Activated gamma-delta T cell treated with anti-CD3 and anti-CD28 coated beads, Interleukin-2, amount 50 U/mL, for 16 hours (primary cell): ENCODE measurements at places on chromosomes 5 and 9.

DNA sequence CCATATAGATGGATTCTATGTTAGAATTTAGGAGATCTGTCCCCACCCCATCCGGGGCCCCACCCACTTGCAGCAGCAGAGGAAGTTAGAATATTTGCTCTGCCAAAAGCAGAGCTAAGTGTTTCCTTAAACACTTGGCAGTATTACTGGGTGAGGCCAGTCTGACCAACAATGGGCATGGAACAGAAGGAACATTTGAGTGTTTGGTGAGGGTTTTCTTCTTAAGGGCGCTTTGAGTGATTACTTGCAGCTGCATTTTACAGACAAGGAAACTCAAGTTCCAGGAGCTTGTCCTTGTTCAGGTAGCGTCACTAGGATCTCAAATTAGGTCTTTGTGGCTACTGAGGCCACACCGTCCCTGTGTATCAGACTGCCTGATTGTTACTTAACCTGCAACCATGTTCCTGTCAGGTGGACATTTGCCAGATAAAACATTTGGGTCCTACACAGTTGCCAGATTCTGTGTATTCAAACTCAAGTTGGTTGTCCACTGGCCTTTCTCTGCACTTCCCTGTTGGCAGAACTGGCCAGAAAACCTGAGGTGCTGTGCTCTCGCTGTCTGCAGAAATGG, 59.3 kb downstream of the SLC46A2 start:
- DNase-seq, result no peak

- no peak for DNase-seq
These were observed 584.1 kb upstream of the NUDT12 start for GRCh38 chr5:104146652-104147051.

DNA sequence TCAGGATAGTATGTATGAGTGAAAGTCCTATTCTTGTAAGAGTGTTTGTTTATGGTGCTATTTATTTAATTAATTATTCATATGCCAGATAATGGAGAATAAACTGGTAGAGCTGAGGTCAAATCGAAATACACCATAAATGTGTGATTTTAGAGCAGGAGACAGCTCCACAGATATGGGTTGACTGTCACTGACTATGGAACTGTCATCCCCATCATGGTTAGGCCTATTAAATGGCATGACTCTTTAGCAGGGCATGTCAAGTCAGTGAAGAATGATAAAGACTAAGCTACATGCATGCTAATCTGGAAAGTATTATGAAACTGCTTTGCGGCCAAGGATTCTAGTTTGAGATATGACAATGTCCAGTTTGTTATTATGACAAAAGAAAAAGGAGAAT, 658.6 kb downstream of the ISL1 start:
- DNase-seq, result no peak

GRCh38 chr9:79287708-79288290, 284.0 kb upstream of the TLE4 start:
- no peak for DNase-seq
